ENCODE measurements at places on chromosomes 13 and 19.

DNA sequence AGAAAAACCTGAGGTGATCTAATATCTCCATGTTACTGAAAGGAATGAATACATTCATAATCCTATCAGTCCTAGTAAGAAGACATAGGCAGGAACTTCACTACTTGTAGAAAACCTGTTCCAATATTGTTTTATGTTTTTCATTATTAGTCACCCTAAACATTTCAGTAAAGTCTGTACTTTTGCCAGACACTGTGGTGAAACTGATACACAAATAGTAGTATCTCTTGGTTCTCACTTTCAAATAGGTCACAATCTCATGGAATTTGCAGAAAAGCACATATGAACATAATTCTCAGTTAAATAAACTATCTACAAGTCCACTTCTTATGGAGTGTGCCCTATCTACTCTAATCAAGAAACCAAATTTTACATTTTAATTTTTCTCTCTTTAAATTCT is 88.3 kb upstream of the PCDH9 start:
- DNase-seq: no peak

DNA sequence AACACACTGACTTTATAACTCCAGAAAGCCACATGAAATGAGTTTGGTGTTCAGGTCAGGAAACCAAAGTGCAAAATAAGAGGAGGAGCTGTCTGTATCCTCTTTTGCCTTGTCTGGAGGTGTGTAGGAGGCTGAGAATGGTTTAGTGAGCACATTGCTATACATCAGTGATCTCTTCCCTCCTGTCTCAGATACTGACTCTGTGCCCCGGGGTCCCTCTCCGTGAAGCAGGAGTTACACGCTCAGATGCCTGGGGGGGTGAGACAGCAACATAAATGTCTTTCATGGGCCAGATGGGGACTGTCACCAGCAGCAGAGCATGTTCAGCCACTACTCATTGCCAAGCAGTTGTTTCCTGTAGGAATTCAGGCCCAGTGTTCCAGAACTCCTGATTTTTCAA is 285.4 kb downstream of the ATP8A2 start:
- DNase-seq: no peak

DNA sequence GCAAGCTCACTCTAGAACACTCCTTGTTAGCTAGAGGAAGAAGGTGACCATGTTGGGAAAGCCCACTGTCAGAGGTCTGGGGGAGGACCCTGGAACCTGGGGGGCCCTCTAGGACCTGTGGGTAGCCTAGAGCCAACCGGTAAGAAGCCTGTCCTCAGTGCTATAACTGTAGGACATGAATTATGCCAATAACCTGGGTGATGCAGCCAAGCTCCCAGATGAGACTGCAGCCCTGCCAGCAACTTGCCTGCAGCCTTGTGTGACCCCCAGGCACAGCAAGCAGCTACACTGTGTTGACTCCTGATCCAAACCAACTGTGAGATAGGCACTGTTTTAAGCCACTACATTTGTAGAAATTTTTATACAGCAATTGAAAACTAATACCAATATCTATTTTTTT is 122.3 kb downstream of the MIPEP start:
- DNase-seq: no peak

GRCh38 chr13:51453207-51453958 is 547 bp upstream of the INTS6 start:
- DNase-seq: peak; percentile 70

DNA sequence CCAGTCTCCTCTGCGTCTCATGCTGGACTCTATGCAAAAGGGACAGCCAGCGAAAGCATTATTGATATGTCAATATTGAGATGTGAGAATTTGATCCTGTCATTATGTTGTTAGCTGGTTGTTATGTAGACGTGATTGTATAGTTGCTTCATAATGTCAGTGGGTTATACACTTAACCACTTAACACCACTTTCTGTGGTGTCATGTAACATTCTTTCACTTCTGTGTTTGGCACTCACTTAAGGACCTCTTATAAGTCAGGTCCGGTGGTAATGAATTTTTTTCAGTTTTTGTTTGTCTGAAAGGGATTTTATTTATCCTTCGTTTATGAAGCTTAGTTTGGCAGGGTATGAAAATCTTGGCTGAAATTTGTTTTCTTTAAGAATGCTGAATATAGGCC is 7.1 kb upstream of the SIGLEC7 start:
- DNase-seq: no peak

- peak; percentile 48 for DNase-seq
Measured at GRCh38 chr19:18109733-18110608, 12.4 kb downstream of the MAST3 start.

DNA sequence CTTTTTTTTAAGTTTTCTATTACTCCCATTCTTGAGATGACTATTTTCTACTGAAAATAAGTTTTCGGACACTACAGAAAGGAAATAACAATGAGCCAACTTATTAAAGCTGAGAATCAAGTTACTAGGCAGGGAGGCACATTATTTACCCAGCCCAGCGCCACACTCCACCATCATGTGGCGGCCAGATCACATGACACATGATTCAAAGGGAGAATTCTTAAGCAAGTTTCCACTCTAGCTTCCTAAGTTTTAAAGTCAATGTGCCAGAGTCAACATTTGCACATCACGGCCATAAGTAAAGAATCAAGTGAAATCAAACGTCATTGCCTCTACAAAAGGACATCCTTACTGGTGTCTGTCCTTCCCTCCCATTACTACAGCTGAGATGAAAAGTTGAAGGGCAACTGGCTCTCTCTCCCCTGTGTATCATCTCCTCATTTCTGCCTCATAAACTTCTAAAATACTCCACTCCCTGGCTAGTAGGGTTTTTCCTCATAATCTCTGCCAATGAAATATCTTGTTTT is 81.7 kb downstream of the KLF12 start:
- peak; percentile 0 for DNase-seq

DNA sequence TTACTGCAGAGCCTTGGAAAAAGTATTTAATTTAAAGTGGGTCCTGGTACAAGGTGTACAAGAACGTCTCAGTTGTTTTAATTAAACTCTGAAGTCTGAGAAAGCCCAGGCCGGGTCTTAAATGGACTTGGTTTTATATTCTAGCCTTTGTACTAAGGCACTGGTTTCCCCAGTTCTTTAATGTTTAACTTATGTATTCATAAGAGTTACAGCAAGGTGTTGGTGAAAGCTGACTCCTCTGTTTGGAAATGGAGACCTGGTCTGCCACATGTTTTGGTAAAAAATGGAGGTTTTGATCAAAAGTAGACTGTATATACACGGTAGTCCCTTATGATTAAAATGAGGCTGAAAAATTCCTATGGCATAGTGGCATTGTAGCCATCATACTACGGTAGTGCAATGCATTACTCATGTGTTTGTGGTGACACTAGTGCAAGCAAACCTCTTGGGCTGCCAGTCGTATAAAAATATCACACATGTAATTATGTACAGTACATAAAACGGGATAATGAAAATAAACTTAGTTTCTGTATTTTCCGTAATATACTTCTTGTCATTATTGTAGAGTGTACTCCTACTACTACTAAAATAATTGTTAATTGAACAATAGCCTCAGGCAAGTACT is 883.4 kb upstream of the SPRY2 start:
- no peak for DNase-seq

DNA sequence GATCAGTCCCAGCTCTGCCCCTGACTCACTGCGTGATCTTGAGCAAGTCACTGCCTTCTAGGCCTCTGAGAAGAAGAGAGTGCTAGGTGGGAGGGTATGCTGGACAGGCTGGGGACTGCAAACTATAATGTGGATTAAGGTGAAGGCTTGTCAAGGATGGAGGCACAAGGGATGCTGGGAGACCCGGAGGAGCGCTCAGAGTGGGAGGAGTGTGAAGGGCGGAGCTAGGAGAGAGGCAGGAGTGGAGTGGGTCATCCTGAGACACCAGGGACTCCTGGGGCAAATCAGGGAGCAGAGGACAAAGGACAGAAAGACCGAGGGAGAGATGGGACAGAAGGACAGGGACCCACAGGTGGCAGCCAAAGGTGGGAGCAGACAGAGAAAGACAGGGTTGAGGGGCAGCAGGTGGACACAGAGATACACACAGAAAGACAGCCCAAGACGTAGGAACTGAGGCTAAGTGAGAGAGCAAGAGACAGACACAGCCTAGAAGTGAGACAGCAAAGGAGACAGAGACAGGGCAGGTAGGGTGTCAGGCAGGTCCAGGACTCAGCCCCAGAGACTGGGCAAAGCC is 2.6 kb downstream of the GRIK5 start:
- no peak for DNase-seq

DNA sequence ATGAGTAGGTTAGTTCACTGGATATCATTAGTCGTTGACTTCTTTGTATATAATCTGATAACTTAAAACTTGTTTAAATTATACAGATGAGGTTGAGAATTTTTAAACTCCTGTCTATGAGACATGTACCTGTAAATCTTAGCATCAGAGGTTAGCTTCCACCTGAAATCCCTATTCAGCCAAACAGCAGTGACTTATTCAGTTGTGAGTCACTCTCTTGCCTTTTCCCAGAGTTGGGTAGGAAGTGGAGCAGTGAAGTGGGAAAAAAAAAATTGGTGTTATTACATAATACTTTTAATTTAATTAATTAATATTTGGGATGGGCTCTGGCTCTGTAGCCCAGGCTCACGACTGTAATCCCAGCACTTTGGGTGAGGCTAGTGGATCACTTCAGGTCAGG is 32.9 kb downstream of the ZNF701 start:
- DNase-seq: no peak

DNA sequence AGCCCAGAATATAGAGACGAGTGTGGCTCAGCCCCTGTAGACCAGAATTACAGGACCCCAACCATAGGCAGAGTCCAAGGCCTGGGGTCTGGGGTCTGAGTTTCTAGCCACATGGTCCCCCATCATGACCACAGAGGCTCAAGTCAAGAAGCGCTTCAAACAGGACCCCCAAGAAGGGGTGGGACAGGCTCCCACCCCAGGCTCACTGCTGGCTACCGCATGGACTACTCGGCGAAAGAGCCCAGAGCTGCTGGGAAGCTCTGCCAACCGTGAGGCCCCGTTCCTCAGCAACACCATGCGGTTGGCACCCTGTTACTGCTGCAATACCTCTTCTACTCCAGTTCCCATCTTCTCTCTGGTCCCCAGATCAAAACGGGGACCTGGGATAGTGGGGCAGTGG is 254.8 kb downstream of the TEX29 start:
- DNase-seq: no peak

DNA sequence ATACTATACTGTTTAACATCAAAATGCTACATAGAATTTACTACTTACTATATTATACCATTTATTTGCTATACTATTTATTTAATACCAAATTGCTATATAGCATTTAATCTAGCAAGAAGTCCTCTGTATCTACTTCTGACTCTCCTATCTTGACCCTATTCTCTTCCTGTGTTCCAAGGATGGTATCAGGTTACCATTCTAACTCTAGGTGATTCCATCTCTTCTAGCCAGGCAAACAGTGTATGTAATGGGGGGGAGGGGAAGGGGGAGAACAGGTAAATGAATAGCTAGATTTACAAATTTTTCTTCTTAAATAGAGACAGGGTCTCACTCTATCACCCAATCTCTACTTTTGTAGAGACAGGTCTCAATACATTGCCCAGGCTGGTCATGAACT is 200.3 kb downstream of the DIAPH3 start:
- DNase-seq: no peak

DNA sequence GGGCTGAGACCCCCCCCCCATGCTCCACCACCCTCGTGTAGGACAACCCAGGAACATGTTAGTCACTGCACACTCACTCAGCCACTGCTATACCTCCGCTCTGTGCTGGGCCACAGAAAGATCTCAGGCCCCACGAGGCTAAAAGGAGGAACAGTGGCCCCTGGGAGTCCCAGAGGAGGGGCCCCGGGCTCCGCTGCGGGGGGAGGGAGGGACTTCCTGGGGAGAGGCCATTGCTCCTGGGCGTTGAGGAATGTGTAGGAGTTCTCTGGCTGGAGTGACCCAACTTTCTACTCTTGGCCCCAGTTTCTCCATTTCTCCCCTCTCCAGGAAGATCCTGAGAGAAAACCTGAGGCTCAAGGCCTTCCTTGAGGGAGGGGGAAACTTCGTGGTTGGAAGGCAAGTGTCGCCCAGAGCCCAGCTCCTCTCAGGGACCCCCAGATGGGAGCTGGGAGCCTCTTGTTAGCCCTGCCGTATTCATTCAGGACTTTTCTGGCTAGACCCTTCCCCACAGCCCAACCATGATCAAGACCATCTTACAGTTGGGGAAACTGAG is 13.6 kb downstream of the ONECUT3 start:
- no peak for DNase-seq

- no peak for DNase-seq
Measured at GRCh38 chr13:94063096-94063495, 416.4 kb downstream of the DCT start.

DNA sequence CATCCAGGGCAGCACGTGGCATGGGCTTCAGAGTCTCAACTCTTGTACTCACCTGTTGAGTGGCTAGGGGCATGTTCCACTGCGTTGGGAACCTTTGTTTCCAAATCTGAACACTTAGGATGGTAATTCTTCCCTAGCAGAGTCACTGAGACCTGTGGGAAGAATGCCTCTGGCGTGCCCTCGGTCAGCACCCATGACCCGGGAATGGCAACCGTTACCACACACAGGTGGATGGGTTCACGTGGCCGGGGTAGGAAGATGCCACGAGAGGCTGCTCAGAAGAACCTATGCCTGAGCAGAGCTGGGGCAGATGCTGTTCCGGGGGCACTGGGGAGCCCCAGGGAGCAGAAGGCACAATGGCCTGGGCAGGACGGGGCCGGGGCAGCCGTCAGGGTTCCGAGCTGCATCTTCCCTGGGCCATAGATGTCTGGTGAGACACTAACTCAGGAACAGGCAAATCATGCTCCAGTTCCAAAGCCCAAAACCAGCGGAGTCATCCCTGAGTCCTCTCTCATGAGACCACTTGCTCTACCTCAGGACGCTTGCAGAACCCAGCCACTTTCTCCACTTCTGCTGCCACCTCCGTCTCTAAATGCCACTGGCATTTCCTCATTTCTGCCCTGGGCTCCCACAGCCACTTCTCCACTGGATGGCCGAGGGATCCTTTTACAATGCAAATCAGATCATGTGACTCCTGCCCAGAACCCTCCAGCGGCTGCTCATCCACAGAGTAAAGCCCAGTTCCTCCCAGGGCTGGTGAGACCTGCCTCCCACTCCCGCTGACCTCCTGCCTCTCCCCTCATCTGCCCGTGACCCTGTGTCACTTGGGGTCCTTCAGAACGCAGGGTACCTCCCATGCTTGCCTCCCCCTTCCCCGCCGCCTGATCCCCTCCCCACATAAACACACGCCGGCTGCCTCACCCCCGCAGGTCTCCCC is 36.7 kb downstream of the FAM124A start:
- DNase-seq: peak; percentile 8

- no peak for DNase-seq
Measured at GRCh38 chr13:83667606-83668005, 214.7 kb downstream of the SLITRK1 start.

- no peak for DNase-seq
Measured at GRCh38 chr13:112718318-112718717, 28.5 kb downstream of the ATP11A start.

DNA sequence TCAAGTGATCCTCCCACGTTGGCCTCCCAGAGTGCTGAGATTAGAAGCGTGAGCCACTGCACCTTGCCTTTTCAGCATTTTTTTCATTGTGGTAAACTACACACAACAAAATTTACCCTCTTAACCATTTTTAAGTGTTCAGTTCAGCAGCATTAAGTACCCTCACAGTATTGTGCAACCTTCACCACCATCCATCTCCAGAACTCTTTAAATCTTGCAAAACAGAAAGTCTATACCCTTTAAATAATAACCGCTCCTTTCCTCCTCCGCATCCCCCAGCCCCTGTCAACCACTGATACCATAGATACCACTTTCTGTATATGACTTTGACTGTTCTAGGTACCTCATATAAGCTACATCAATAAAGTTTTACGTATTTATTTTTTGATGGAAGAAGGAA is 20.8 kb upstream of the CASP14 start:
- DNase-seq: no peak

GRCh38 chr19:22619371-22619770 is 14.8 kb upstream of the ZNF492 start:
- no peak for DNase-seq

Measured in NCI-H510A treated with DMSO at 0.1 percent for 48 hours (cell line).